ENCODE measurements at places on chromosomes 11 and 22. TPM values are rescaled to one million over a fixed set of nuclear protein-coding genes. Genes with fewer than 3 reads are reported as not detected.

BEST1 gene
- polyA plus RNA-seq, result 3.7 TPM

FRMD8 gene
- 21.4 TPM for polyA plus RNA-seq

ACTN3 gene
- 0.31 TPM for polyA plus RNA-seq

GRCh38 chr22:45845076-45845487 lies 131.9 kb downstream of the WNT7B start:
- no peak for DNase-seq

- no peak for DNase-seq
Observed at GRCh38 chr11:61111786-61112517, 9.7 kb downstream of the CD5 start.

DNA sequence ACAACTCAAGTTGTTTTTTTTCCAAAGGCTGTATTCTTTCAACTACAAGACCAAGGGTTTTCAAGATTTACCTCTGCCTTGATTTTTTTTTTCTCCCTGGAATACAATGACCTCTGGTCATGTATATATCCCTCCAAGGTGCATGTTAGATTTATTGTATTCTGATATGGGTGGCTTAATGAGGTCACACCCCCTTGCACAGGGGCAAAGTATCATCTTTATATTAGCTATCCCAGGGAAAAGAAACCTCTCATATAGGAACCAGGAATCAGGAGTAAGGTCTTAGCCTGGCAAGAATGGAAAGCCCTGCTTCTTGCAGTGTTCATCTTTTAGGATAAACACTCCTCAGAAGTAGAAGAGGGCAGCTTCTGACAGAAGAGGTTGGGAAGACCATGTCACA lies 516.9 kb upstream of the TENM4 start:
- DNase-seq, result no peak

DNA sequence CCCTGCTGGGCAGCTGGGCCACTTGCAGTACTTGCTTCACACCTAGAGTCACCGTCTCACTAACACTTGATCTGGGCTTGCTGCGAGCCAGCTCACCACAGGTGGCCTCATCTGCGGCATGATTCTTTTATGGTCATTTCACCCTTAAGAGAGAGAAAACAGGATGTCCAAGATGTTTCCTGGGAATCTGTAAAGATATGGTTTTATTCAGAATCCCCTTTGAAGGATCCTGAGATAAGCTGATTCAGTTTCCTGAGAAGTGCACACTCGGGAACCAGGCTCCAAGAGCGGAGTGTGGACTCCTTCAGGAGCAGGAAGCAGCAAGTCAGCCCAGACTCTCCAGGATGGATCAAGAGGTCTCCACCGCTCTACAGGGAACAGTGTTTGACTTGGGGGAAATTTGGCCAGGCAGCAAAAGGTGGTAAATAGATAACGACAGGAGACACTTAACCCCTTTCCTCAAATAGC lies 21.8 kb upstream of the TP53AIP1 start:
- DNase-seq, result no peak

CD6 gene
- 1.1 TPM for polyA plus RNA-seq

DNA sequence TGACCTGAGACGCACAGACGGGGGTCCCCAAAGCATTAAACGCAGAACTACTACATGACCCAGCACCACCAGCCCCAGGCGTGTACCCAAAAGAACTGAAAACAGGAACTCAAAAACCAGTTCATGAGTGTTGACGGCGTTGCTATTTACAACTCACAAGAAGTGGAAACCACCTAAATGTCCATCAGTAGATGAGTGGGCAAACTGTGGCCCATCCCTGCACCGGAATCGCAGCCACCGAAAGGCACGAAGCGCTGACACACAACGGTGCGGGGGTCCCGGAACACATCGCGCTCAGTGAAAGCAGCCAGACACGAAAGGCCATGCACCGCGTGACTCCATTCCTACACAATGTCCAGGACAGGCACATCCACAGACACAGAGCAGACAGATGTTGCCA lies 79.2 kb downstream of the TRMU start:
- DNase-seq, result no peak

Data from left renal cortex interstitium (tissue), 4 donors.